ENCODE measurements at places on chromosomes 1 and 21.

GRCh38 chr1:244060117-244060516 lies 9.0 kb downstream of the ZBTB18 start:
- DNase-seq: no peak

DNA sequence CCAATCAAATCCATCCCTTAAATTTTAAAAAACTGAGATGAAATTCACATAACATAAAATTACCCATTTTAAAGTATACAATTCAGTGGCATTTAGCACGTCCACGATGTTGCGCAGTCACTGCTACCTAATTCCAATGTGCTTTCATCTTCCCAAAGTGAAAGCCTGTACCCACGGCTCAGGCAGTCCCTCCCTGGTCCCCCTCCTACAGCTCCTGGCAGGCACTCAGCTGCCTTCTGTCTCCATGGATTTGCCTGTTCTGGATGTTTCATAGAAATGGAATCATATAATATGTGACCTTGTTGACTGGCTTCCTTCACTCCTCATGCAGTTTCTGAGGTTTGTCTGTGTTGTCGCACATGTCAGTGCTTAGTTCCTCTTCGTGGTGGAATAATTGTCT lies 386.3 kb downstream of the CAMTA1 start:
- no peak for DNase-seq

DNA sequence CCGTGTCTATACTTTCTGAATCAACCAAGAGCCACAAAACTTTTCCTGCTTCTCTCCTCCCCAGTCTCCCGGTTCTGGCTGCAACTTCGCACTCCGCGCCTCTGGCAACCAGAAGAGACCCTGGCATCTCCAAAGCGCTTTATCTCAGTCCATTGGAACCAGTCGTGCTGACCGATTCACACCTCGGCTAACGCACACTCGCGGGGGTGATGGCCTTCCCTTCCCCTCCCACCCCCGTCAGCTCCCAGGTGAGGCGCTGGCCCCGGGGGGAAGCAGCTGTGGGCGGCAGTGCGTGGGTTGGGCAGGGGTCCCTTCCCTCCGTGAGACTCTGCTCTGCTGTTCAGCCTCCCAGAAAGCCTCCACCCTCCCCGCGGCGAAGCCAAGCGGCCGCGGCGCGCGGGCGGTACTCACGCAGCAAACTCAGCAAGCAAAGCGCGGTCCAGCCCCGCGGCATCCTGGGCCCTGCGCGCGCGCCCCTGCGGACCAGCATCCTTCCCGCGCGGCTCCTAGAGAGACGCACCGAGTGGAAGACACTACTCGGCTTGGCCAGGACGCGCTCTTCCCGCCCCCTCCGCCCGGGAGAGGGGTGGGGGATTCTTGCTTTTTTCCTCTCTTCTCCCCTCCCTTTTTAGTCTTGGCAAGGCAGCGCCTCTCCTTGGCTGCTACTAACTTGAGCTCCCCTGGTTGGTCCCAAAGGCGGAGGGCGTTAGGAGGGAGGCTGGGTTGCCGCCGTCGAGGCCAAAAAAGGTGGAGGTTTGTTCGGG lies at the start of gene CD34:
TSS of gene CD34 (minus strand) at position 535 of the 764 bp plus-strand sequence. CDS start at position 490, 45 bp downstream.
- DNase-seq: no peak

- DNase-seq: no peak
These were observed 178.8 kb downstream of the VPS13D start for GRCh38 chr1:12408662-12409061.

DNA sequence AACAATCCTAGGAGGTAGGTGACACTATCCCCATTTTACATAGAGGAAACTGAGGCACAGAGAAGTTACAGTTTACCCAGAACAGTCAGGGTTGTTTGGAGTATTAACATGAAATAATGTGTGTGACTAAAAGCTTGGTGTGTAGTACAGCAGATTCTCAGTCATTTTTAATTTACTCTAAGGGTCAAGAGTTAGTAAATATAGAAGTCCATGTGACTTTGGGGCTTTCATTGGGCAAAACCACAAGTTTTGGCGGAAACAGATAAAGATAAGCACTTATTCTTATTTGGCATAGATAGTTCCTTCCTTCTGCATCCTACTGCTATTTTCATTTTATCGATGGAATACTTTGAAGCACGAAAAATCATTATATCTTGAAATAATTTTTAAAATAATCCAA lies 128.5 kb downstream of the DNM3 start:
- DNase-seq: no peak

DNA sequence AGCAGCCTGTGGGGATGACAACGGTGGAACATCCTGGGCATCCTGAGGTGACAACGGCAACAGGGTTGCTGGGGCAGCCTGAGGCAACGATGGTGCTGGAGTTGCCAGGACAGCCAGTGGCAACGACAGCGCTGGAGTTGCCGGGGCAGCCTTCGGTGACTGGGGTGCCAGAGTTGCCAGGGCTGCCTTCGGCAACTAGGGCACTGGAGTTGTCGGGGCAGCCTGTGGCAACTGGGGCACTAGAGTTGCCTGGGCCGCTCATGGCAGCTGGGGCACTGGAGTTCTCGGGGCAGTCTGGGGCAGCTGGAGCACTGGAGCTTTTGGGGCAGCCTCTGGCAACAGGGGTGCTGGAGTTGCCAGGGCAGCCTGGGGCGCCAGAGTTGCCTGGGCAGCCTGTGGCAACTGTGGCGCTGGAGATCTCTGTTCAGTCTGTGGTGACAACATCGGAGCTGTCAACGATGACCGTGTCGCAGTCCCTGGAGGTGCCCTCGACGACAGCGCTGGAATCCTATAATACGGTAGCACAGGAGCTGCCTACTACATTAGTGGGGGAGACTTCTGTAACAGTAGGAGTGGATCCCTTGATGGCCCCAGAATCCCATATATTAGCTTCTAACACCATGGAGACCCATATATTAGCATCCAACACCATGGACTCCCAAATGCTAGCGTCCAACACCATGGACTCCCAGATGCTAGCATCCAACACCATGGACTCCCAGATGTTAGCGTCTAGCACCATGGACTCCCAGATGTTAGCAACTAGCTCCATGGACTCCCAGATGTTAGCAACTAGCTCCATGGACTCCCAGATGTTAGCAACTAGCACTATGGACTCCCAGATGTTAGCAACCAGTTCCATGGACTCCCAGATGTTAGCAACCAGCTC lies 8.2 kb downstream of the SON start:
- DNase-seq: no peak

DNA sequence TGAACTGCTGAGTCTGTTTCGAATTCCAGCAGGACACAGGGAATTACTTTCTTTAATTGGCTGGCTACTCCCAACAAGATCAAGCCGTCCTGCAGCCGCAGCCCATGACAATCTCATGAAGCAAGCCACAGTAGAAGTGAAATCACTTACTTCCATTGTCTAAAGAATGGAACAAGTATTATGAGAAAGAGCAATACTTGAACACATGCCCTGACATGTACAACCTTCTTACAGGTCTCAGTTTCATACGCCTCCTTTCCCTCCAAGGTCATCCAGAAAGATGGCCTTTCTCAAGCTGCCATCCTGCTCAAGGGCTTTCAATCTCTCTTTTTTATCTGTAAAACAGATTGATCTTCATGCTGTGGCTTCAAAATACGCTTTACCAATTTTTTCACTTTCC lies 85.1 kb downstream of the PCSK9 start:
- no peak for DNase-seq

DNA sequence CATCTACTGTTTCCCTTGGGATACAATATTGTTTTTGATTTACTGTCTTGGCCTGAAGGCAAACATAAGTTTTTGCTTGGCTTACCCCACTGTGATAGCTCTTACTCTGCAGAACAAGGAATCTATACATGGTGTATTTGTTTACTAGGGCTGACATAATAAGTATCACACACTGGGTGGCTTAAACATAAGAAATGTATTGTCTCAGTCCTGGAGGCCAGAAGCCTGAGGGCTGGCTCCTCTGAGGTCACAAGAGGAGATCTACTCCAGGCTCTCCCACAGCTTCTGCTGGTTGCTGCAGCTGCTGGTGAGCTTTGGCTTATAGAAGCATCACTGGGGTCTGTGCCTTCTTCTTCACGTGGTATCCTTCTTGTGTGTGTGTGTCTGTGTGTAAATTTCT lies 30.7 kb upstream of the IGSF5 start:
- DNase-seq: no peak

DNA sequence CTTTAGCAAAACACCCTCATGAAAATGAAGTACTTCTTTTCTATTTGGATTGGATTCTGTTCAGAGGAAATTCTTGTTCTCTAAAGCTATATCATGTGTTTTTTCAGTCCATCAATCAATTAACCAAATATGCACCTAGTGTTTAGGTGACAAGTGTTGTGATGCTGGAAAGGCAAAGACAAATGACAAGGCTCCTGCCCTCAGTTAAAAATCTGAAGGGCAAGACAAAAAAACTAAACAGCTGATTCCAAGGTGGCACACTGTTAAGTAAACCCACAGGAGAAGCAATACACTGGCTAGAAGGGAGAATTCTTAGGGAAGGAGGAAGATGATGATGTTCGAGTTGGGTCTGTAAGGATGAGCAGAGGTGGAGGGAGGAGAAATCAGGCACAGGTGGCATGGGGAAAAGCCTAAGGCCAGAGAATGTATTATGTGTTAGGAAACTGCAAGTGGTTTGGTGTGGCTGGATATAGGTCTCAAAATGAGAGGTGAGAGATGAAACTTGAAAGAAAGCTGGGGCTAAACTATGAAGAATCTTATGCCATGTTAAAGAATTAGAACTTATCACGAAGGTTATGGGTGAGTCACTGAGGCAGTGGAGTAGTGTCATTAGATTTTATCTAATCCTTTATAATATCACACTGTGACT lies 51.8 kb upstream of the GFI1 start:
- no peak for DNase-seq

DNA sequence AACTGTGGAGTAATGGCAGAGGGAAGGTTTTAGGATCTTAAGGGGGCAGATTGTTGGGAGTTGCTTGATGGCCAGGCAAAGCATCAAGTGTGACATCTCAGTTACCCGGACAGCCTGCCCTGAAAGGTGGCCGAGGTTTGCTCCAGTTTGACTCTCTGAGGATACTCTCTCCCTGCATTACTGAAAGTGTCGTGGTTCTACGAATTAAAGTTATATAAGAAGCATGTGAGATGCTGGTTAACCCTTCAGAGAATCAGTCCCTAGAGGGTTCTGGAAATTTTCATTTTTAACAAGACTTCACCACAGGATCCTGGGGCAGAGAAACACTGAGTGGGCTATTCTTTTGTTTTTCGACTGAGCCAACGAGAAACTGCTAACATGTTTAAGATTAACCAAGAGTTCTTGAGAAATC lies 689 bp upstream of the ZNF644 start:
- no peak for DNase-seq

DNA sequence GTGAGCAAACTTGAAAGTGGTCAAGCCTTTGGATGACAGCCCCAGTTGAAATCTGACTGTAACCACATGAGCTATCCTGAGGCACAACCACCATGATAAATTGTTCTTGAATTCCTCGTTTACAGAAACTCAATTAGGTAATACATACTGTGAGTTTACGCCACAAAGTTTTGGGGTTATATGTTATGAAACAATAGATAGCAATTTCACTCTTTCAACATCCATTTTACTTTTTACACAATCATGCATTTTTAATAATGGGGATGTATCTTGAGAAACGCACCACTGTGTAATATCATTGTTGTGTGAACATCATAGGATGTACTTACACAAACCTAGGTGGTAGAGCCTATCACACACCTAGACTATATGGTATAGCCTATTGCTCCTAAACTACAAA lies 35.4 kb downstream of the OR2C3 start:
- DNase-seq: no peak

Data from activated CD8-positive, alpha-beta memory T cell treated with anti-CD3 and anti-CD28 coated beads for 1 hour (primary cell).